ENCODE measurements at places on chromosomes 1 and 21.

- DNase-seq, result no peak
These were observed 645 bp upstream of the TLR5 start for GRCh38 chr1:223143537-223144248.

GRCh38 chr1:159705904-159706256, 8.5 kb downstream of the CRP start:
- DNase-seq, result no peak

DNA sequence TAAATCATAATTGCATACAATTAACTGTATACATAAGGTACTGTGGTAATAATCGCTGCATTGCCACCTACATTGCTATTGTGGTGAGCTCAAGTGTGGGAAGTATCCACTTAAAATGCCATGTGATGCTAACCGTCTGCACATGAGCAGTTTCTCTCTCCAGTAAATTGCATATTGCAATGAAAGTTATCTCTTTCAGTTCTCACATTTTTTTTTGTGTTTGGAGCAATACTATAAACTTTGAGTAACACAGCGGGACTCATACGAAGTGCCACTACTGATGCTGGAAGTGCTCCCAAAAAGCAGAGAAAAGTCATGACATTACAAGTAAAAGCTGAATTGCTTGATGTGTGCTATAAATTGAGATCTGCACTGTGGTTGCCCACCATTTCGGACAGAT, 38.5 kb downstream of the DISC1 start:
- DNase-seq, result no peak

GRCh38 chr1:6367381-6368012, 26.1 kb downstream of the ACOT7 start:
- DNase-seq, result no peak

- DNase-seq, result no peak
These were observed 16.2 kb downstream of the RHOU start for GRCh38 chr1:228751360-228752098.

DNA sequence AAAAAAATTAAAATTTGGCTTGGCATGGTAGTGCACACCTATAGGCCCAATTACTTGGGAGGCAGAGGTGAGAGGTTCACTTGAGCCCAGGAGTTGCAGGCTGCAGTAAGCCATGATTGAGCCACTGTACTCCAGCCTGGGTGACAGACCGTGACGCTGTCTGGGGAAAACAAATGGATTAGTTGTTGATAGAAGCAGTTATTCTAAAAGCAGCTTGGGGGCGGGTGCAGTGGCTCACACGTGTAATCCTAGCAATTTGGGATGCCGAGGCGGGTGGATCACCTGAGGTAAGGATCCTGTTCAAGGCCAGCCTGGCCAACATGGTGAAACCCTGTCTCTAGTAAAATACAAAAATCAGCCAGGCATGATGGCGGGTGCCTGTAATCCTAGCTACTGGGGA, 40.3 kb downstream of the KIF1B start:
- no peak for DNase-seq

DNA sequence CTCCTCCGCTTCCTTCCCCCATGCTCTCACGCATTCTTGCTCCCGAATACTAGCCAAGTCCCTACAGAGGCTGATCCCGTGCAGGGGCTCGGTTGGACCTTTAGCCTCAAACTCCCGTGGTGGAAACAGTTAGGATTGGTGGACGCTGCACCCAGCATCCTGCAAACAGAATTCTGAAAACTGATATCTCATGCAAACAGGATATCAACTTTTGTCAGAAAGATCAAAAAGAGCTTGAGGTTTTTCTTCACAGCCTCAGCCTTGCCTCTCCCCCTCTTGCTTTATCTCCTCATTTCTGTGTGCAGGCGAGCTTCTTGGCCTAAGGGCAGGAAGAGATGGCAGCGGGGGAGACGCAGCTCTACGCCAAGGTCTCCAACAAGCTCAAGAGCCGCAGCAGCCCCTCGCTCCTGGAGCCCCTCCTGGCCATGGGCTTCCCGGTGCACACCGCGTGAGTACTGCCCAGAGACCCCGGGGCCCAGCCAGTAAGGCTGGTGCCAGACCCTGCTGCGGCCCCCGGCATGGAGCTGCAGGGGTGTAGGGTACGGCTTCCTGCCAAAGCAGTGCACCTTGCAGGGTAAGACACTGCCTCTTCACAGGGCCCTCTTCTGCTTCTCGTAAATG, at the start of gene UBASH3A:
TSS of gene UBASH3A (plus strand) at position 292 of the 621 bp plus-strand sequence. CDS start at position 336, 44 bp downstream.
- DNase-seq, result no peak

DNA sequence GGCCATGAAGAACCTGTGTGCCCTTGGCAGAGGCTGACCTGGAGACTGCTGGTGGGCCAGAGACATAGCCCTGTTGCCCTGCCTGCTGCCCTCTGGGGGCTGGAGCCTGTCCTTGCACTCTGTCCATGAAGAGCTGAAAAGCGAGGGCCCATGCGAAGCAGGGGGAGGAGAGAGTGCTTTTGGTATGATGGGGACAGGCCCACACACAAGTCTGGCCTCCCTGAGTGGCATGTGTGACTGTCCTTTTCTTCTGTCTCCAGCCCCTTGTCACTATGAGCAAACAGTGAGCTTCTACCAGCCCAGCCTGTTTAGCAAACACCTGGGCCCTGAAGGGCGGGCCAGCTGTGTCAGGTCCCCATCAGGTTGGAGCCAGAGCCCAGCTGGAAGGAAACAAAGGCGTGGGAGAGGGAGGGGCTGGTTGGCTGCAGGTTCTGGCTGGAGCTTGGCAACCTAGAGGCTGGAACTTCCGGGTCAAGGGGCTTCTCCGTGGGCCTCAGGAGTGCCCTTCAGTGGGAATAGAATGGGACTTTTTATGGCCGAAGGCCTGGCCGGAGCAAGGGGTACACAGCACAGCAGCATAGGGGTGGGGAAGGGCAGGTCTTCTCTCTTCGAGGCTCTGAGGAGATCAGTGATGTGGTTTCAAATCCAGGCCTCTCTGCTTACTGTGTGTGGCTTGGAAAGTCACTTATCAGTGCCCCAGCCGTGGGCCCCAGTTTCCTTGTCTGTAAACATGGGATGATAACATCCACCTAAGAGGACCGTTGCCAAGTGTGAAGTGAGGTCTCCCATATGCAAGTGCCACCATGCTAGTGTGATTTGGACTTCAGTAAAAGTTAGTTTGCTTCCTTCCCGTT, 14.3 kb downstream of the QSOX1 start:
- DNase-seq, result peak; percentile 40

DNA sequence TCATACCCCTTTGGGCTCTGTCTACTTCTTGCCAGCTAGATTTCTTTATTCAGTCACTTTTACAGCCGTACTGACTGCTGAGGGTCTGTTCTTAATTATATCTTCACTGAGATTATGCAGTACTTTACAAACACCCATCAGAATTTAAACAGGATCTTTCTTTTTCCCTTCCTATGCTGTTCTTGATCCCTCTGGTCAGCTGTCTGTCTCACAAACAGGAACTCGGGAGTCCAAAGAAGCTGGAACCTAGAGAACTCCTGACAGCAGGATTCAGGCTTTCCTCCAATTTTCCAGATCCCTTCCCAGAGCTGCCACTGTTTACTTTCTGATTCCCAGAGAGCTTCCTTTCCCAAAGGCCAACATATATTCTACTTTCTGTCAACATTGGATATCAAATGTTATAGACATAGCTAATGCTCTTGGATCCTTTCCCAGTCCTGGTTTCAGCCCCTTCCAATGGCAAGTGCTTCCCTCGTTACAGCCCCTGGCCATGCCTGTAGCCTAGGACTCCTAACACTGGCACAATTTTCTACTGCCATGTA, 59.5 kb downstream of the ATP2B4 start:
- DNase-seq, result peak; percentile 94

GRCh38 chr1:206102292-206102936, 14.8 kb downstream of the AVPR1B start:
- DNase-seq, result no peak

DNA sequence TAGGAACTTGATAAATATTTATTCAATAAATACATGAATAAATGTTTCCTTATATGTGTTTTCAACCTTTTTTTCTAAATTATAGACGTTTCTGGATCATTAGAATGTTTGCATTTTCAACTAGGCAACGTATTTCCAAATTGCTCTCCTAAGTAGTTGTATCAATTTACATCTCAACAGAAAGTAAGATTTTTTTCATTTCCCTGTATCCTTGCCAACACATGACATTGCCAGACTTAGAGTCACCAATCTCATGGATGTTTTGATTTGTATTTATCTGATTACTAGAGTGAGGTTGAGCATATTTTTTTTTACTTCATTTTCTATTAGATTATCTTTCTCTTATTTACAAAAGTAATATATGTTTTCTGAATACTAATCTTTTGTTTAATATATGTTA, 22.2 kb upstream of the SMG7 start:
- DNase-seq, result no peak

- no peak for DNase-seq
These were observed 86.1 kb downstream of the CTH start for GRCh38 chr1:70497152-70497551.

- no peak for DNase-seq
These were observed 26.3 kb downstream of the RAB7B start for GRCh38 chr1:205976708-205977401.

DNA sequence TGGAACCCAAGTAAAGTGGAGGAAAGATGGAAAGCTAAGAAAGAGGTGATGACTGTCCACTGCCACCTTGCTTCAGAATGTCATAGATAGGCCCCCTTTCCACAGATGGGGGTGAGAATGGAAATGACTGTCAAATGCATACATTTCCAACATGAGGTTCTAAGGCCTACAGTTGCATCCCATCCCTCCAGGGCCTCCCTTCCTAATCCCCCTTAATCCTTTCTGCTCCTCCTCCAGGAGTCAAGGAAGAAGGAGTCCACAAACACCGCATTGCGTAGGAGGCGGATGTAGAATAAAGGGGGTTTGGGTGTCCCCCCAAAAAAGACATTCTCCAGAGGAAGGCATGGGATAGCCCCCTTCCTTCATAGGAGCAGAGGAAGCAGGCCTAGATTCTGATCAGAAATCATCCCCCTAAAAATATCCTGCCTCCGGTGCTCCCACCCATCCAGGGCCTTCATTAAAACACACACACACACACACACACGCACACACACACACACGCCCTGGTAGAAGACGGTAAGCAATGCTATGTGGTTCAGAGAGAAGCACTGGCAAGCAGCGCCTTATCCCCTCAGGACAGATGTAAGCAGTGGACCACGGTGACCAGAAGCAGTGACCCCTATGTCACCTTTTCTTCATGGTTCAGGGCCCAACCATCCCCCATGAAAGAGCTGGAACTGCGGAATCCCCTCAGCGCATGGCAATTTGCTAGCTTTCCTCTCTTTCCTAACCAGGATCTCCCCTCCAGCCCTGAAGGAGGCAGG, 2.0 kb downstream of the SV2A start:
- DNase-seq, result no peak

- DNase-seq, result no peak
These were observed 719 bp downstream of the SOD1 start for GRCh38 chr21:31660259-31660565.

- no peak for DNase-seq
These were observed 8.1 kb upstream of the TEDDM1 start for GRCh38 chr1:182408435-182409075.

DNA sequence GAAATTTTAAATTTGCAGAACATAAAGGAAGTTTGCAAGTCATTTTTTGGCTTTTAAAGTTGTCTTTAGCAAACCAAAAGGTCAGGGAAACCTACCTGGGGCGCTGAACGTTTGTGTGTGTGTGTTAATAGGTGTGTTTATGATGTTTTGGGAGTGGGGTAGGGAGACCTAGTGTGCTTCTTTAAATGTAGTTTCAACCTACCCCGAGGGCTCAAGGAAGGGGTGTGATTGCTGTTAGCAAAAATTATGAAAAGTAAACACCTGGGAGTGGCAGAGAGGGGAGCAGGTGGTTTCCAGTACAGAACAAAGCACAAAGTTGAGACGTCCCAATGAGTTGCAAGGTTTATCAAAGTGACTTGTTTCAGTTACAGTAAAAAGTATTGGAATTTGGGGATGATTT, 58.7 kb upstream of the WDR26 start:
- DNase-seq, result no peak

GRCh38 chr21:33478935-33479678, 667 bp downstream of the TMEM50B start:
- DNase-seq, result no peak

DNA sequence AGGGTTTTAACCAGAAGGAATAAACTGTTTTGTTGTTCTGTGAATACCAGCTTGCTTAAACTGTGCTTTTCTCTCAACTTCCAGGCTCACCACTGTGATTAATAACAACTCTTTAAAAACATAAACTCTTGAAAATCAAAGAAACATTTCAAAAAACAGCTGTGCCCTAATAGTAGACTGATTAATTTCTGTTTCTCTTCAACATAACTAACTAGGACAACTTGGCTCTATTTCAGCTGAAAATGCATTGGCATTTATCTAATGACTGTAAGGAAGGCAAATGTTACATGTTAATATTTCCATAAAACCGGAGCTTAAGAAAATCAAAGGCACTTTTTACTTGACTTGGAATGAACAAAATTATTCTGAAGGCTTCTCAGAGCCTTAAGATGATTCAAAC, 656.1 kb upstream of the NEGR1 start:
- no peak for DNase-seq

GRCh38 chr1:151635479-151636072, 23.7 kb downstream of the SNX27 start:
- no peak for DNase-seq

GRCh38 chr1:202791077-202791747, 17.0 kb downstream of the KDM5B start:
- DNase-seq, result peak; percentile 50

- no peak for DNase-seq
These were observed 258.9 kb downstream of the HHAT start for GRCh38 chr1:210587566-210587965.

DNA sequence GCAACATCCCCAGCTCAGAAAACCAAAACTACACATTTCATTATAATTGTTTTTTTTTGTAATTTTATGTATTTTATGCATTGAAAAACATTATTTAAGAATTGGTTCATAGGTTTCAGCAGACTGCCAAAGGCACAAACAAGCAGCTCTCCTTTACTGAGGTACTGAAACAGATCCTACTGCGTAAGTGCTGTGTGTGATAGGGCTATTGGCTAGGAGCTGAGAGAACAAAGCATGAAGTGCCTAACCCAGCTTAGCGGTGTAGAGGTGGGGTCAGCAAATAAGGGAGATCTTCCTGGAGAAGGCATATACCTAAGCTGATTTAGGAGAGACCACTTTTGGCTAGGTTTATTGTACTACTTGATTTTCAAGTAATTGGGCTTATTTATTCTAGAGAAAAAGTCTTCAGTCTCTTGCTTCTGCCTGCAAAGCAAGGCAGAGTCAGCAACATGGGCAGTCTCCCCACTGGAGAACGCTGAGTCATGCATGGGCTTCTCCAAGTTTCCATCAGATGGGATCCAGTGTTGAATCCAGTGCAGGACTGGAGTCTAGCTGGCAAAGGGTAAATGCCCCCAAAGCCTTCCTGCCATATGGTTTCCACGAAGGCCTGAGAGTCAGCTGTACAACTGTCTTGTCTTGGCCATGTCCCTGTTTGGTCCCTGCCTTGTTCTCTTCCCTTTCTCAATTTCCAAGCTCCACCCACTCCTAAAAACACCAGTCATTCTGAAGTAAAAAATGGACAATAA, 18.0 kb upstream of the YTHDF2 start:
- DNase-seq, result no peak

GRCh38 chr1:2087766-2088165, 37.6 kb downstream of the PRKCZ start:
- DNase-seq, result no peak

Data from LNCaP clone FGC (cell line).